ENCODE measurements at places on chromosomes 2 and 18.

GRCh38 chr2:168566974-168567665 lies 111.0 kb downstream of the CERS6 start:
- DNase-seq, result no peak

- DNase-seq, result no peak
Observed at GRCh38 chr2:216339456-216340279, 32.6 kb downstream of the MARCHF4 start.

GRCh38 chr2:82307511-82307910 lies 2003.0 kb upstream of the LRRTM1 start:
- DNase-seq, result no peak

DNA sequence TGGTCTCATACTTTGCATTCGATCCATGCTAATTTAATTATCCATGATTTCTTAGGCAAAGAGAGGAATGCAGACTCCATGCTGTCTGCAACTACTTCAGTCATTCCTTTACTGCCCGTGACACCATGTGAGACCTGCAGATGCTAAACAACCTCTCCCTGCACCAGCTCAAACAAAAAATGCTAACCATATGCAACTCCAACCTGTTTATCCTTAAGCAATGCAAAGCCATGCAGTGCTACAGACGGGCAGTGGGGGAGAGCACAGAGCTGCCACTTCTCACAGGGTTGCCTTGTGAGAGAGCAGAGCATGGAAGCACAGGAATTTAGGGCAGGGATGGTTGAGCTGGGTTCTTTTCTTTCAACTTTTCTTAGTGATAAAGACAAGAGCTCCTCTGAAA lies 74.9 kb upstream of the KLHL14 start:
- no peak for DNase-seq

GRCh38 chr2:12556762-12557161 lies 160.0 kb upstream of the TRIB2 start:
- DNase-seq, result no peak

DNA sequence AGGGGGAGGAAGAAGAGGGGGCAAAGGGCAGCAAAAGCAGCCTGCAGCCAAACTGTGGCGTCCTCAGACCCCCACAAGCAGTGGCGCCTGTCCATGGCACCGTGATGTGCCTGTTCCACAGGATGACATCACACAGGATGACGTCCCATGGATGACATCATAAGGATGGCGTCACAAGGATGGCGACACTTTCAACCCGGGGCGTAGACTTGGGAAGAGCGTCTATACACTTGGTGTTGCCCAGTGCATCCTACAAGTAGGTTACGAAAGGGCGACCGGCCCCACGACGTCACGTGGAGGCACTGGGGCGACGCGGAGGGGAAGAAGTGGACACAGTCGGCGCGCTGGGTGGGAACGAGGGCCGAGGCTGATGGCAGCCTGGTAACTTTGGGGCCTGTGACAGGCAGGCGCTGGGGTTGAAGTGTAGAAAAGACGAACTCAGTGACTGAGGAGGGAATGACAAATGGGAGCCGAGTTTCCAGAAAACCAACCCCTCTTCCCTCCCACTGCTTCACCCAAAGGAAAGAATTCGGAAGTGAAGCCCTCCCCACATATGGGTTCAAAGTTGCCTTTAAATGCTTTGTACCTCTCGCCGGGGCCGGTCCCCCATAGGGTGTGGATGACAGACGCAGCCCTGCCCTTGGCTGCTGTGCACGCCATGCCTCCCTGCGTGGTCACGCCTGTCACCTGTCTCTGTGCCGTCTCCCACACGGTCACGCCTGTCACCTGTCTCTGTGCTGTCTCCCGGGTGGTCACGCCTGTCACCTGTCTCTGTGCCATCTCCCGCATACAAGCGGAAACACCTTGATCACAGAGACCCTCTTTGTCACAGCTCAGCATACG lies 13.4 kb upstream of the KCNG2 start:
- DNase-seq, result no peak

GRCh38 chr2:237723602-237724001 lies 75.0 kb upstream of the RBM44 start:
- no peak for DNase-seq

DNA sequence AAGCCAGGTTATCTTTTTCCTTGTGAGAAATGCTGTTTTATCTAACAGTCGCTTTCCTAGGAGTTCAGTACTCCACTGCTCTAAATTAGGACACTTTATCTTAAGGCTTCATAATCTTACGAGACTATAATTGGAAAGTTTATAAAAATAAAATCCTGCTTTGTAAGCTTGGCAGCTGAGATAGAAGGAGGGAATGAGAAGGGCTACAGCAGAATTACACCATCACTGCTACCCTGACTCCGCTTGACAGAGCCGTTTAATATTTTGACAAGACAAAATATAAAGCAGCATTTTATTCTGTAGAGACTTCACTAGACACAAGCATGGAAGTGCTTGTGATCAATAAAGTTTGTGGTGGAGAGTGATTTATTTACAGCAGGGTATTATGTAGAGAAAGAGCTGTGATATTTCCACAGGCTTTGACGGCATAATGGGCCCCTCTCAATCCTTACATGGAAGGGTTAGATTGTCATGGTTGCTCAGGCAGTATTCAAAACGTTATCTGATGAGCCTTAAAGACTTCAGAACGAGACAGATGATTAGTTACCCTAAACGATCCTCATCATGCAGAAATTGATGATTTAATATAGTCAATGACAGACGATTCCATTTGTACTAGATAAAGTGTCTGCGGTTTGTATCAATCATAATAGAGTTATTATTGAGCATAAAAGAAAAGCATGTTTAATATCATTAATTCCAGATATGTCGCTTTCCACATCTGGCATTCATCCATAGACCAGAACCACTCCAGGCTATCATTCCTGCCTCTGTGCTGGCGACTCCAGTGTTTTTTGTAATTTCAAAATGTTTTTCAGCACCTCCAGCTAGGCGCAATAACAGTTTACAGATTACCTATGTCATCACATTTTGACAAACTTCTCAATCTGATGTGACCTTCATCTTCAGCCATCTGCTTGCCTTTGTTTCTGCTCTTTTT lies 242.2 kb downstream of the FIGN start:
- DNase-seq, result no peak

GRCh38 chr2:191845876-191846514 lies 893 bp downstream of the CAVIN2 start:
- DNase-seq, result no peak

GRCh38 chr2:101185656-101186055 lies 34.5 kb upstream of the TBC1D8 start:
- no peak for DNase-seq

DNA sequence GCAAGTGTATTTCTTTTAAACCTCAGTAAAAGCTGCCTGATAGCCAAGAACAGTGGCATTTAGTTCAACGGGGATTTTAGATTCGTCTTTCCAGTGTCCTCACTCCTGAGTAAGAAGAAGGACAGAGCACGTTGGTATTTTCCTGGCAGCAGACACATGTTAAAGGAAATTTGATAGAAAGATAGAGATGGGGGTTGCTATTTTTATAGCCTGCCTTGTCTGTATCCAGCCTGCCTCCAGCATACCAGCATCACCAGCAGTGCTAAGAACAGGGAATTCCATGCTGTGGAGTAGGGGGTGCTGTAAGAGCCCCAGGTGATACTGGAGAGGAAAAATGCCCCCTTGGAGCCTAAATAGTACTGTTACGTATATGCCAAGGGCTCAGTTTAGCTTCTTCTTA lies 1.1 kb upstream of the SMYD1 start:
- DNase-seq, result no peak

DNA sequence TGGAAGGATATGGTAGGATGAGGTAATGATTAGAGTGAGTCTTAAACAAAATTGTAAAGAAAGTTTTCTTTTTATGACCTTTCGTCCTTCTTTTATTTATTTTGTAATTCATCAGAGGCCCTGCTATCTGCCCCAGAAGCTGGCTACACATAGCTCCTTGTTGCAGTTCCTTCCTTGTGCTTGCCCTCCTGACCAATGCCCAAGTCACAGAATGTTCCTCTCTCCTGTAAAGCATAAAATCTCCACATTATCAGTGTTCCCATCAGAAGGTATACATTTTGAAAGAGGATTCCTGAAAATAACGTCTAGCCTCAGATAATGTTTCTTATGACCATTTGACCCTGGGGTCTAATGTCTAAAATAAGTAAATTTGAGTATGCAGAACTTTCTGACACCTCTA lies 78.3 kb downstream of the RND3 start:
- DNase-seq, result no peak

DNA sequence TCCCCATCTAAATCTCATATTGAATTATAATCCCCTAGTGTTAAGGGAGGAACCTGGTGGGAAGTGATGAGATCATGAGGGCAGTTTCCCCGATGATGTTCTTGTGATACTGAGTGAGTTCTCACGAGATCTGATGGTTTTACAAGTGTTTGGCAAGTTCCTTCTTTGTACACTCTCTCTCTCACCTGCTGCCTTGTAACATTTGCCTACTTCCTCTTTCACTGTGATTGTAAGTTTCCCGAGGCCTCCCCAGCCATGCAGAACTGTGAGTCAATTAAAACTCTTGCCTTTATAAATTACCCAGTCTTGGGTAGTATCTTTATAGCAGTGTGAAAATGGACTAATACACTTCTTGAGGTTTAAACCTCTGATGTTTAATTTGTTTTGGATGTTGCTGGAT lies 177.5 kb downstream of the CD8B2 start:
- DNase-seq, result no peak

GRCh38 chr2:219665926-219666325 lies 38.5 kb downstream of the SLC4A3 start:
- no peak for DNase-seq

DNA sequence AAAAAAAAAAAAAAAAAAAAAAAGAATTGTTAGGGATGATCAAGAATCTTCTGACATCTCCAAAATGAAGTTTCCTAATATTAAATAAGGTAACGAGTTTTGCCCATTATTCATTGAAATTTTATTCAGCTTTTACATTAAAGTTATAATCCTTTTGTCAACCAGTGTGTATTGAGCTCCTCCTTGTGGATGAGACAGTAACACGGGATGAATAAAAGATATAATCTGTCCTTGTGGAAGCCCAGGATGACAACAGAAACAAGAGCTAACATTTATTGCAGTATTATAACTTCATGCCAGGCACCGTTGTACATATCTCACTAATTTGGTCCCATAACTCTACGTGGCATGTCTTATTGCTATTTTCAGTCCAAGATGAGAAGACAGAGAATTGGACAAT lies 33.4 kb upstream of the SERPINB7 start:
- DNase-seq, result no peak

- DNase-seq, result no peak
Observed at GRCh38 chr2:15730545-15731212, 139.0 kb downstream of the DDX1 start.

GRCh38 chr18:55078303-55078932 lies 119.2 kb upstream of the CCDC68 start:
- DNase-seq, result no peak

DNA sequence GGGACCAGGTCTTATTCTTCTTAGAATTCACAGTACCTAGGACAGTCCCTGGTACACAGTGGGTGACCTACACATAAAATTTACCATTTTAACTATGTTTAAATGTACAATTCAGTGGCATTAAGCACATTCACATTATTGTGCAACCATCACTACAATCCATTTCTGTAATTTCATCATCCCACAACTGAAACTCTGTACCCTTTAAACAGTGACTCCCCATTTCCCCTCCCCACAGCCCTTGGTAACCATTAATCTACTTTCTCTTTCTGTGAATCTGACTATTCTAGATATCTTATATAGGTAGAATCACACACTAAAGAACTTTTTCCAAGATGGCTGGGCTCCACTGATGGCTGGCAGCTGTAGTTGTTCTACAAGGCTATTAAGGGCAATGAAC lies 41.6 kb downstream of the GFPT1 start:
- DNase-seq, result no peak

DNA sequence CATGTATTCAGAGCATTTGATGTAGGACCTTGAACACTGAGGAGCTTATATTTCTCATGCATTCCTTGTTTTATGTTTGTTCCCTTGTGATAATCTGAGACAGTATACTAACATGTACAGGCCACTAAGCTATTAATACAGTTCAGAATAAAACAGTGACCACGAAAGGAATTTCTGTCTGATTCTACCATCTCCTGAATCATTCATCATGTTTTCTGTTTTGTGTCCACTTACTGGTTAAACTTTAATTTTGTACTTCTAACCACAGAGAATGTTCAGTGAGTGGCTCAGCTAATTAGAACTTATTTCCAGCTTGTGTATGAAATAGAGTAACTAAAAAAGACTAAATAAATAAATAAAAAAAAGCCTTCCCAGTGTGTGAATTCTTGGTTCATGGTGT lies 110.4 kb downstream of the LRP1B start:
- DNase-seq, result no peak

DNA sequence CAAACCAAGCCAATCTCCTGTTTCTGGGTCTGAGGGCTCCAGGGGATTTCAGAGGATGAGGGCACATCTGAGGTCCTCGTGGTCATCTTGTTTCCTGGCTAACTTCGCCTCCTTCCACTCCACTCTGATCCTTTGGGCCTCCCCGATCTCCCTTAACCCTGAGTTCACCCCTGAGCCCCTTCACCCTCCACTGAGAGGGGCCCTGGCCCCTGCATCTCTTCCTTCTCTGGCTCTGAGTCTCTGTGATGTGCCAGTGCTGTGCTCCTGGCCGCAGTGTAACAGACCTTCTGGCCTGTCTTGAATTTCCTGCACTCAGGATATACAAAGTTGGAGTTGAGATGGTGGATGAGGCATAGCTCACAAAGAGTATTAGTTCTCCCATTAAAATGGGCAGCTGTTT lies 84.7 kb upstream of the BOD1L2 start:
- no peak for DNase-seq

- no peak for DNase-seq
Observed at GRCh38 chr18:77144451-77145118, 12.0 kb upstream of the MBP start.

DNA sequence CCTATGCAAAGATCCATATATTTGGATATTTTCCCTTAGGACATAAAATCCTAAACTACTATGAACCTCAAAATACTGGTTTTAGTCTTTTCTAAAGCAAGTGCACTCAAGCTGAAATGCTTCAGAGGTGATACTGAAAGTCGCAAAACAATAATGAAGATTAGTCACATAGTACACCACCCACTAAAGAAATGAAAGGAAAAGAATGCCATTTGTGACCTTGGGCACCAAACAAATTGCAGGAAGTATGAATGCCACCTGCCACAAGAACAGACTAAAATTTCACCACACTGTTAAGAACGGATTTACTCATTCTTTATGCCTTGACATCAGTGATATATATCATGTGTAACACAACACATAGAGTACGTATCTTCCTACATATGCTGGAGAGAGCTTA lies 161.5 kb downstream of the ZNF521 start:
- no peak for DNase-seq
